Stimulated activated CD4-positive, alpha-beta T cell treated with anti-CD3 and anti-CD28 coated beads, Interleukin-4, amount 100 ng/mL, for 24 hours (primary cell): ENCODE measurements at places on chromosomes 3 and 15.

- DNase-seq = no peak
These were observed 37.2 kb downstream of the AP4E1 start for GRCh38 chr15:50945725-50946124.

- DNase-seq = no peak
These were observed 37.0 kb downstream of the SEMA6D start for GRCh38 chr15:47754312-47754711.

GRCh38 chr15:40055576-40056293, 16.8 kb upstream of the SRP14 start:
- no peak for DNase-seq

DNA sequence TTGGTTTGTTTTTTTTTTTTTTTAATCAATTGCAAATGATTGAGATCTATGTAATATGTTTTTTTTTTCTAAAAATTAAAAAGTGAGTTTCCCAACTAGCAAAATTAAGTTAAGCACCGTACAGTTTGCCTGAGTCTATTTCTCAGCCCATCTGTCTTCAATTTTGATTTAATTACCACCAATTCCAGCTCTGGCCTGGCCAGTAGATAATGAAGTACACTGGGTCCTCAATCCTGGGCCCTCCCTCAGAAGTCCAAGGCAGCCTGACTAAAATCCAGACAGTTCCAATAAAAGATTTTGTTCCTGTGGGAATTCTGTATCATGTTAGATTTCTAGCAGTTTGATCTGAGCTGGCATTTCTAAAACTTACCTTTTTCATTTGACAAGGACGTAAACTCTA, 887.2 kb downstream of the NAALADL2 start:
- no peak for DNase-seq
